Mammary epithelial cell (primary cell): ENCODE measurements at places on chromosomes 12 and 14. TPM values are rescaled to one million over a fixed set of nuclear protein-coding genes. Genes with fewer than 3 reads are reported as not detected.

The ANKRD13A gene
- total RNA-seq = 160 TPM

The NKX2-1 gene
- total RNA-seq = not detected in 2 replicates

The TXNRD1 gene
- total RNA-seq = 148 and 150 TPM in 2 replicates

The GPR135 gene
- total RNA-seq = 3.3 TPM

The CLEC9A gene
- not detected in 2 replicates for total RNA-seq

The MANSC4 gene
- total RNA-seq = not detected
